Activated CD8-positive, alpha-beta memory T cell treated with anti-CD3 and anti-CD28 coated beads for 36 hours (primary cell): ENCODE measurements at places on chromosomes 11 and 22. TPM values are rescaled to one million over a fixed set of nuclear protein-coding genes. Genes with fewer than 3 reads are reported as not detected.

The PLEKHA7 gene
- 9.5 TPM for total RNA-seq

The CTSW gene
- 48.9 TPM for total RNA-seq

The XKR3 gene
- total RNA-seq = not detected

The NRIP3 gene
- 1.3 TPM for total RNA-seq

The SMTNL1 gene
- not detected for total RNA-seq

The SLC25A45 gene
- 12.5 TPM for total RNA-seq

The C11orf16 gene
- total RNA-seq = not detected

The PNPLA5 gene
- not detected for total RNA-seq

The OR52I1 gene
- total RNA-seq = not detected

The CCDC116 gene
- 0.25 TPM for total RNA-seq

The CDC42BPG gene
- 0.50 TPM for total RNA-seq

The LMO1 gene
- not detected for total RNA-seq

The ZC3H12C gene
- total RNA-seq = 2.6 TPM

The RRM1 gene
- 205 TPM for total RNA-seq

The RAB36 gene
- 1.3 TPM for total RNA-seq

The BATF2 gene
- not detected for total RNA-seq

The LAYN gene
- 4.7 TPM for total RNA-seq

The CCDC87 gene
- 0.13 TPM for total RNA-seq

The SCO2 gene
- 0.97 TPM for total RNA-seq

The OR8G5 gene
- total RNA-seq = not detected

The MMP1 gene
- total RNA-seq = not detected

The OR5AR1 gene
- total RNA-seq = not detected

The CSF2RB gene
- 0.04 TPM for total RNA-seq

The BTG4 gene
- total RNA-seq = not detected

The MYRF gene
- 1.0 TPM for total RNA-seq

The DSCAML1 gene
- 0.17 TPM for total RNA-seq

The BAD gene
- total RNA-seq = 32.0 TPM

The SPON1 gene
- 0.08 TPM for total RNA-seq

The CNTF gene
- total RNA-seq = 2.3 TPM

The DCHS1 gene
- total RNA-seq = 0.53 TPM

The UBQLN3 gene
- not detected for total RNA-seq

The PPP6R2 gene
- 51.1 TPM for total RNA-seq

The OSBP2 gene
- total RNA-seq = 0.63 TPM

The BCR gene
- 34.1 TPM for total RNA-seq

The KCNK4 gene
- not detected for total RNA-seq

The APLNR gene
- not detected for total RNA-seq

The TSPO gene
- total RNA-seq = 104 TPM

The CHRDL2 gene
- not detected for total RNA-seq

The KDM4D gene
- 1.3 TPM for total RNA-seq

The CADM1 gene
- 0.80 TPM for total RNA-seq

The TRIM68 gene
- 9.8 TPM for total RNA-seq

The PDGFD gene
- total RNA-seq = 0.13 TPM

The KRTAP5-9 gene
- total RNA-seq = not detected

The SLC25A18 gene
- total RNA-seq = not detected

The NTM gene
- total RNA-seq = not detected

The FOXRED2 gene
- 25.3 TPM for total RNA-seq

The MS4A6E gene
- not detected for total RNA-seq

The SHANK2 gene
- total RNA-seq = not detected

The OR4D5 gene
- not detected for total RNA-seq

The MISFA gene
- total RNA-seq = 0.84 TPM

The C11orf71 gene
- 6.3 TPM for total RNA-seq

The FGF4 gene
- not detected for total RNA-seq

The ATG2A gene
- total RNA-seq = 21.7 TPM
